Jurkat, Clone E6-1 (cell line): ENCODE measurements at places on chromosomes 1 and 21.

DNA sequence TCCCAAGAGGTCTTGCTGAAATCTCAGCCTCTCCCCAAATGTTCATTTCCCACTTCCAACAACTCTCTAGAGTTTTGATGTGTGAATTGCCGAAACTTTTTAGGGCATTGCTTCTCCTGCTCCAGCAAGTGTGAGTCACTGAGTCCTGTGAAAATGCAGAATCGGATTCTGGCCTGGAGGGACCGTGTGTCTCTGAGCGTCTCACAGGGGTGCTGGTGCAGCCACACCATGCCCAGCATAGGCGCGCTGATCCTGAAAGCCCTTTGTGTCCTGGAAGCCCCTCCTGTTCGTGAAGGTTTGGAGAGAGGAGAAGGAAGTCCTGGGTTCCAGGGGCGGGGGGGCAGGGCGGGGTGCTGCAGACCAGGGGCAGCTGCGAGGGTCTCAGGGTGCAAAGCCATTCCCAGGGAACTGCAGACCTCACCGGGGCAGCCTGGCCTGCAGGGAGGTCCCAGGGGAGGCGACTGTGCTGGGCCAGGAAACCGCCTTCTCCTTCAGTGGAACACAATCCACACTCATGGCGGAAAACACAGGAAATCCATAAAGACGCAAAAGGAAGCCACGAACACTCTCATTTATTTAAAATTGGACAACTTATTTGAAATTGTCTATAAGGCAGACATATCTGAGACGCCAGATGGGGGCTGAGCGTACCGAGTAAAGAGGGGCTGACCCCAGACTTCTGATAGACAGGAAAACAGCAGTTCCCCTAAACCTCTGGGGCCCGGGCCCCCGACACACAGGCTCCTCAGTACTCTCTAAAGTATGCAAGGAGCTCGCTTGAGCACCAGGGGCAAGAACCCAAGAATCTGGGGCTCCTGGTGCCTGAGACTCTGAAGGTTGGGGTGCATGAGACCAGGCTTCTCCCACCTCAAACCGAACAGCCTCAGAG is 43.5 kb upstream of the ADARB1 start:
- no peak for DNase-seq

- DNase-seq, result no peak
Measured at GRCh38 chr1:205772607-205773032, 2.7 kb downstream of the RAB29 start.

DNA sequence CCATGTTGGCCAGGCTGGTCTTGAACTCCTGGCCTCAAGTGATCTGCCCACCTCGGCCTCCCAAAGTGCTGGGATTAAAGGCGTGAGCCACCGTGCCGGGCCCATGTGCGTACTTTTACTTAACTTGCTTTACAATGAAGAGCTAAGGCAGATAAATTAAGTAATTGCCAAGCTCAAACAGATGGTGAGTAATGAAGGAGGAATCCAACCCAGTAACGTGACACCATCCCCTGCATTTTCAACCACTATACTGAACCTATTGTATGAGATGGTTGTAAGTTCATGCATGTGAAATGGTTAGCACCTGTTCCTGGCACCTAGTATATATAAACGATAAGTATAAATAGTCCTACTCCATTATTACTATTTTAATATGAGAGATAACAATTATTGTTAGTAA is 588.0 kb upstream of the BEND5 start:
- no peak for DNase-seq

DNA sequence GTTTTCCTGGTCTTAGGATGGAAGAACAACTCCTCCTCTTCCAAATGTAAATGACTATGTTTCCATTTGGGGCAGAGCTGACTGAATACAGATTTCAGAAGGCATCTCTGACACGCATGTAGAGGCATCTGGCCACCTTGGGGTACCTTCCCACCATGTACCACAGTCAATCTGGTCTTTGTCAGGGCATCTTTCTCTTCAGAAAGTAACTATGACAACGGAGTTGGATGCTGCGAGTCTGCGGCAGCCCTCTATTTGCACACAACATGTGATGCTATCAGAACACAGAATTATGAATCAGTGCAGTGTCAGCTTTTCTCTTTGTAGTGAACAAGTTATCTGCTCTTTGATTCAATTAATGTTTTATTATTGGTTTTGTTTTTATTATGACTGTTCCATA is 94.7 kb downstream of the TSEN15 start:
- DNase-seq, result no peak

DNA sequence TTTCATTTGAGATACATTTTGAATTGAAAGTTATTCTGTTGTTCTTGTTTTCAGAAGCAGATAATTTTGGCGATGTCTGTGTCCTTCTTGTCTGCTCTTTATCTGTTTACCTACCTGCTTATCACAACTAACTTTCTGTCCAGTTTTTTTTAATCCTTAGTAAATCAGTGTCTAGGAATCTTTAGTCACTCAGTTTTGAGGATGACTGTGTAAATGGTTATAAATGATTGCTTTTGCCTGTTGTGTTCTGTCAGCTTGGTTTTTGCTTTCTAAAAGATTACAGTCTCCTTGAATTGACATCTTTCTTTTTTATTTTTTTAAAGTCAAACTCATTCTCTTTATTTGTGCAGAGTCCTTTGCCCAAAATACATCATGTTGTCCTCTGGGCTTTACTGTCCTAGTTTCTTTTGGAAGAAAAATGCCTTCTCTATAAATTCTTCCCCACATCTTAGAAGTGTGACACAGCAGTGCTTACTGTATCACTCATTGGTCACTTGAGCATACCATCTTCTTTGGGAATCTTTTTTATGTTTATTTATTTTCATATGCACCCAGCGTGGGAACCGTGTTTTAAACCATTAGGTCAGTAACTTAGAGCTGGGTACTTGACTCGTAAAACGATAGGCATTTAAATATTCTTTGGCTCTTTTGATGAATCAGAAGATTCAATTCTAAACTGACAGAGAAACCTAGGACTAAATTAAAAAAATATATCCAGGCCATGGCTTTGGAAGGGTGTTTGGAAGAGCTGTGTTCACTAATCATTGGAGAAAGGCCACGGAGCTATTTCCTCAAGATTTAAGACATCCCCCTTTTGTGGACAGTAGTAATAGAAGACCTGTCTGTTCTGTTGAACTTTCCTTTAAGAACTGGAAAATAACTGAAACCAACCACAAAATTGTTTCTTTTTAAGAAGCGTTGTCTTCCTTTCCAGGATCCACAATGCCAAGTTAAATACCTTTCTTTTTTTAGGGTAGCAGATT is 20.9 kb downstream of the LAMC1 start:
- DNase-seq, result no peak

DNA sequence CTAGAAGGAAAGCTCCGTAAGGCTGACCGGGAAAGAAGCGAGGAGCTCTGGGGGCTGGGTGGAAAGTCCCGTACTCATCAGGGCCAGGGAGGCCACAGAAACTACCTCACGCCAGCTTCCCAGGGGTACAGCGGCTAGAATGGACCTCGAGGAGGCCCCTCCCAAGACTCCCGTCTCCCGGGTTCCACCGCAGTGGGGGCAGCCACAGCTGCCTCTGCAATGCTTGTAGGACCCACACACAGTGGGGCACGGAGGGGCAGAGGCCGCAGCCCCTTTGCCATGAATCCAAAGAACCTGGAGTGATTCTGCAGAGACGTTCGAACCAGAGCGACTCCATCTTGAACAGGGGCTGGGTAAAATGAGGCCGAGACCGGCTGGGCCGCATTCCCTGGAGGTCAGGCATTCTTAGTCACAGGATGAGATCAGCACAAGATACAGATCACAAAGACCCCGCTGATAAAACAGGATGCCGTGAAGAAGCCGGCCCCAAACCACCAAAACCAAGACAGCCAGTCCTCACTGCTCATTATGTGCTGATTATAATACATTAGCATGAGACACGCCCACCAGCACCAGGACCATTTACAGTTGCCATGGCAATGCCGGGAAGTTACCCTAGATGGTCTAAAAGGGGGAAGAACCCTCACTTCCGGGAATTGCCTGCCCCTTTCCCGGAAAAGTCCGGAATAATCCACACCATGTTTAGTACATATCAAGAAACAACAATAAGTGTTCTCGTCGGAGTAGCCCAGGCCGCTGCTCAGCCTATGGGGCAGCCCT is 1.6 kb upstream of the ANKRD65 start:
- DNase-seq, result no peak

- no peak for DNase-seq
Measured at GRCh38 chr1:200729863-200730262, 8.8 kb upstream of the CAMSAP2 start.

- no peak for DNase-seq
Measured at GRCh38 chr1:228305721-228306152, 97.9 kb downstream of the OBSCN start.

GRCh38 chr1:99852648-99853047 is 2.5 kb downstream of the AGL start:
- DNase-seq, result no peak

DNA sequence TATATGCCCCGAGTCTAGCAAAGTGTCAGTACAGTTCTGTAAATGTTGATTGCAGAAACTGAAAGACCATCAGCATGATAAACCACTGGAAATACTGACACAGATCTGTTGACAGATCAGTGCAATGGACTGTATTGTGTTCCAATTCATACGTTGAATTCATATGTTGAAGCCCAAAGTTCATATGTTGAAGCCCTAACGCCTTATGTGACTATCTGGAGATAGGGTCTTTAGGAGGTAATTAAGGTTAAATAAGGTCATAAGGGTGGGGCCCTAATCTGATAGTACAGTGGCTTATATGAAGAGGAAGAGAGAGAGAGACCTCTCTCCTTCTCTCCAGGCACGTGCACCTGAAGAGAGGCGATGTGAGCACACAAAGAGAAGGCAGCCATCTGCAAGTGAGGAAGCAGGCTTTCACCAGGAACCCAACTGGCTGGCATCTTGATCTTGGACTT is 144.7 kb downstream of the MRPL39 start:
- DNase-seq, result no peak

GRCh38 chr1:99681583-99681982 is 35.7 kb downstream of the PALMD start:
- DNase-seq, result no peak

GRCh38 chr1:20250340-20250989 is 40.2 kb upstream of the VWA5B1 start:
- peak; percentile 43 for DNase-seq

DNA sequence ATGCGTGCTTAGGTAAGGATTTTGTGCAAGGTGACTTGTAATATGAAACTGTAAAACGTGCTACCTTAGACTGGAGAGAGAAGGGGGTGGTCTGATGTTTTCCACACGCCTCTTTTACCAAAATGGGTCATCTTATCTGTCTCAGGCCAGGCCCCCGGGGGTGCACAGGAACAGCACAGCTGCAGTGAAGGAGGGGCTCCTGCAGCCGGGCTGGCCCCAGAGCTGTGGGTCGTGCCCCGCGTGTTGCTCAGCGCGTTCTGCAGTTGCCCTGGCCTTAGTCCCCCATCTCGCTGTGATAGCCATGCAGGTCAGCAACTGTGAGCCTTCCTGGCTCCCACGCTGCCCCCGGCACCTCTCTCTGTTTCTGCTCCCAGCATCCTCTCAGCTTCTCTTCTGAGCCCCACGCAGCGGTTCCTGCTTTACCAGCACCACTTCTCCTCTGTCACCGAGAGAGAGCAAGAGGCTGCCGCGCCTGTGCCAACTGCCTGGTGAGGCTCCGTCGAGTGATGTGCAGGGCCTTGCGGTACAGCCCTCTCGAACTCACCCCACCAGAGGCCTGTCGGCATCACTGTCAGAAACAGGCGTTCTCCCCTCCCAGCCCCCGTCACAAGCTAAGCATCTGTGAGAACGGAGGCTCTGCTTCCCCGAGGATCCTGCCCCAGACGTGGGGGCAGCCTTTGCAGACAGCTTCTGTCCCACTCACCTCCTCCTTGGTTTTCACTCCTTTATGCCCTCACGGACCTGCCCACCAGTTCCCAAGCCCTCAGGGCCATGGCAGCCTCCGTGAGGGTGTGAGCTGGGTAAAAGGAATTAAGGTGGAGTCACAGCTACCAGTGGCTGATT is 73.3 kb downstream of the ADARB1 start:
- DNase-seq, result no peak

DNA sequence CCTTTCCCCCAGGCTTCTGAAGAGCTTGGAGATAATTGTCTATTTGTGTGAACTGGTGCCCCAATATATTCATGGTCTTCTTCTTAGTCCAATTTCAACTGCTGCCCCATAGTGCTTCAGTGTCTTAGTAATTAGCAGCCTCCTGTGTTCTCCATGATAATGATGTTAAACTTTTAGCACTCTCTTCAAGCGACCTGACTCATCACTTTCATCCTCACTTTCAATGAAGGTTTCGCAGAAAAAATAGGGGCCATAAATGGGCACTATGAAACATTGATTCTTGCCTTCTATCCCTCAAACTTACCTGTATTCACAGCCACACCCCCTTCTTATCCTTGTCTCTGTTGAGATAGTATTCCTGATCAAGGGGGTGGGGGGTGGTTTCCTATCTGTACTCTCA is 210.6 kb downstream of the DNM3 start:
- DNase-seq, result no peak

- DNase-seq, result no peak
Measured at GRCh38 chr1:174314433-174314832, 133.3 kb upstream of the GPR52 start.

GRCh38 chr1:17732475-17732874 is 22.7 kb upstream of the ACTL8 start:
- DNase-seq, result no peak

GRCh38 chr21:36082237-36082664 is 12.4 kb downstream of the CBR1 start:
- DNase-seq, result no peak

DNA sequence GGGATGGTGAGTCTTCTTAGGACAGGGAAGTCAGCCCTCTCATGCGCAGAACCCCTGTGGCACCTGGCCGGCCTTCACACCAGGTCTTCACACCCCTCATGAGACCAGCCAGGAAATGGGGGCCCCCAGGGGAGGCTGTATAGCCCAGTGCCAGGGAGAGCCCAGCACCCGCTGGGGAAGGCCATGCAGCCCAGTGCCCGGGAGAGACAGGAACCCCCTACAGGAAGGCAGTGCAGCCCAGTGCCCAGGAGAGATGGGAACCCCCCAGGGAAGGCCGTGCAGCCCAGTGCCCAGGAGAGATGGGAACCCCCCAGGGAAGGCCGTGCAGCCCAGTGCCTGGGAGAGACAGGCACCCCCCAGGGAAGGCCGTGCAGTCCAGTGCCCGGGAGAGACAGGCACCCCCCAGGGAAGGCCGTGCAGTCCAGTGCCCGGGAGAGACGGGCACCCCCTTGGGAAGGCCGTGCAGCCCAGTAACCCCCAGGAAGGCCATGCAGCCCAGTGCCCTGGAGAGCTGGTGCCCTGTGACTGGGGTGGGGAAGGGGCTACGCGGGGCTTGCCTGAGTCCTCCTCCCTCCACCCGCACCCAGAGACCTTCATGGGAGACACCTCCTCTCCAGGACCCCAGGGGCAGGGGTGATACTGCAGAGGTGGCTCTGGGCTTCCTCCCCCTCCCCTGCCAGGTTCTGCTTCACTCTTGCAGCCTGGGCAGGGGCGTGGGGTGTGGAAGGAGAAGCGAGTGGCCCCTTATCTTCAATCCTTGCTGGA is 110.5 kb upstream of the COL6A1 start:
- DNase-seq, result no peak

GRCh38 chr1:198481661-198482060 is 58.8 kb downstream of the ATP6V1G3 start:
- no peak for DNase-seq

DNA sequence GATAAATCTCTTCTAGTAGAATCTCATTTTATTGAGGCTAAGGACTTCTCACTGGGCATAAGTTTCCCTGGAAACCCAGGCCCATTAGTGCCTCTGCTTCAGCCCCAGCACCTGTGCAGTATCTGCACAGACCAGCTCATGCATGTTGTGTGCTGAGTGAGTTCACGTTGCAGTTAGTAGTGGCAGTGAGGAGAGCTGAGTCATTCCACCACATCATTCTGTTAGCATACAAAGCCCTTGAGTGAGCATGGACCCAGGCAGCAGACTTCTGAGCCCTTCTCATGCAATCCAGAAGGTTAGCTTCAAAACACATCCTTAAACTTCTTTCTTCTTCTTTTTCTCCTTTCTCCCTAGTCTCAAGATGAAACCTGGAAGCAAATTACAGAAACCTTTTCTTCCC is 45.8 kb upstream of the NTPCR start:
- DNase-seq, result peak; percentile 66
